ENCODE measurements at places on chromosomes 7 and 10.

GRCh38 chr7:2157473-2158279, 75.1 kb downstream of the MAD1L1 start:
- DNase-seq = no peak

DNA sequence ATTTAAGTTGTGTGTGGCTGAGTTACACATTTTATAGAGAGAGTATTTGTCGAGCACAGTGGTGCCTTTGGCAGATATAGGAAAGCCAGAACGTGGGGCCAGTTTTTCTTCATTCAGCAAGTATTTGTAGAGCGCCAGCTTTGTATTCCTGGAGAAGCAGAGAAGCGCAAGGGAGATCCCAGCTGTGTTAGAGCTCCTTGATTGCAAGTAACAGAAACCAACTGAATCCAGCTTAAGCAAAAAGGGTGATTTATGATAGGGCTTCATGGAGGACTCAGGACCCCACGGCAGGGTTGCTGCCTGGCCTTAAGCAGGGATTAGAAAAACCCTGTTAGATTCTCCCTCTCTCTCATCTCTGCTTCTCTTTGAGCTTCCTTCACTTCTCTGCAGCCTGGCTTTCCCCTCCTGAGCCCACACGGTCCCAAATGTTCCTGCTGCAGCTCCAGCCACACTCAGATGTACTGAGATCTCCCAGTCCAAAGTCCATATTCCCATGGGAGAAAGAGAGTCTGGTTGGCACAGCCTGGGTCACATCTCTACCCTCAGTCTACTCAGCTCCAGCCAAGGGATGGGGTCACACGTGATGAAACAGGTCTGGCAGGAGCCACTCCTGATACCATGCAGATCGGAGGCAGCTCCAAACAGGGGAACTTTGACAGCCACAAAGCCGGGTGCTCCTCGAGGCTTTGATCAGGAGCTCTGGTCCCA, 16.7 kb downstream of the UBTD1 start:
- DNase-seq = no peak

DNA sequence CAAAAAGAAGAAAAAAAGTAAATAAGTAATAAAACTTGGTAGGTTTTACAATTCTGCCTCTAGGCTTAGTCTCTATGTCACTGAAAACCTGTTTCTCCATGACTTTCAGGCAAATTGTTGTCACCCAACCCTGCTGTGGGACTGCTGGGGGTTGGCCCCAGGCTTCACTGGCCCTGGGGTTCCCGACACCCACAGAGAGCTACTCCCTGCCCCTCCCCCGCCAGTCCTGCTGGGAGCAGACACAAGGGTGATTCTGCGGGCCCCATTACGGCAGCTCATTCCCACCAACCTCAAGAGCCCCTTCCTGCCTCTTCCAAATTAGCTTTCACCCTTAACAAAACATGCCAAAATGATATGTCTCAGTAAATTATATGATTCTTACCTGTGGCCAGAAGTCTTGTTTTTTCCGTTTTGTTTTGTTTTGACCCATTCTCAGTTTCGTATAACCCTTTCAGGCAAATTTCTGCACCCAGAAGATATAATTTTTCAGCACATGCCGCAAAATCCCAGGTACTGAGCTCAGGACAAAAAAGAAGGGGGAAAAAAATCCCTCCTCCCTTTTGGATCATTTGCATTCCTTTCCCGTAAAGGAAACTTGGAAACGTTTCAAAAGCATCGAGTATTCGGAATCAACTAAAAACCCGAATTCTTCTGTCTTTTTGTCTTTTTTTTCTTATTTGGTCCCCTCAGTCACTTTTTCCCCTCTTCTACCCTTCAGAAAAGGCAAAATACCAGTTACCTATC, 27.8 kb downstream of the CHST15 start:
- DNase-seq = no peak

DNA sequence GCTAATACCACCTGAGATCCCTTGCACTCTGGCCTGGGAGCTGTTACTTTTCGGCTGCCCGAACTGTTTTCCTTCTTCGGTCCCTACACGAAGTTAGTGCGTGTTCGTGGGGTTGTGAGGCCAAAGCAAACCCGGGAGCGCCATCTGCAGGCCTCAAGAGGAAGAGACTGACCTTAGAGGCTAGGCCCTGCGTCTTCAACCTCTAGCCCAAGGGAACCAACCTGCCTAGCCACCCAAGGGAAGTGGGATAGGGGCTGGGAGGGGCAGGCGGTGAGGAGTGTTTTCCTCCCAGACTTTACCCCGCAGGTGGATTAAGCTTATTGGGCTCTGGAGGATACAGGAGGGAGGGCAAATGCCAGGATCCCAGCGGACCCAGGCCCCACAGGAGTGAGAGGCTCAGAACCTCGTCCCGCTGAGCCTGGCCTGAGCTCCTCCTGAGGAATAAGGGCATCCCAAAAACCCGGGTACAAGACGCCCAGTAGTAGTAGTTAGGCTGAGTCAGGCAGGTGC, 1.7 kb upstream of the PAX2 start:
- DNase-seq = no peak

GRCh38 chr10:85151506-85151905, 823.1 kb downstream of the CCSER2 start:
- DNase-seq = no peak

GRCh38 chr7:66213637-66214036, 8.5 kb downstream of the TPST1 start:
- DNase-seq = no peak

- DNase-seq = no peak
These were observed 124.2 kb upstream of the SEM1 start for GRCh38 chr7:96833676-96834453.

GRCh38 chr7:47266799-47267198, 315.1 kb downstream of the TNS3 start:
- DNase-seq = no peak

Measured in cortex of kidney (tissue), 1 donor.